Stimulated activated CD8-positive, alpha-beta memory T cell treated with anti-CD3 and anti-CD28 coated beads, Interleukin-7, amount 100 ng/mL, for 24 hours (primary cell): ENCODE measurements at places on chromosomes 11 and 22.

DNA sequence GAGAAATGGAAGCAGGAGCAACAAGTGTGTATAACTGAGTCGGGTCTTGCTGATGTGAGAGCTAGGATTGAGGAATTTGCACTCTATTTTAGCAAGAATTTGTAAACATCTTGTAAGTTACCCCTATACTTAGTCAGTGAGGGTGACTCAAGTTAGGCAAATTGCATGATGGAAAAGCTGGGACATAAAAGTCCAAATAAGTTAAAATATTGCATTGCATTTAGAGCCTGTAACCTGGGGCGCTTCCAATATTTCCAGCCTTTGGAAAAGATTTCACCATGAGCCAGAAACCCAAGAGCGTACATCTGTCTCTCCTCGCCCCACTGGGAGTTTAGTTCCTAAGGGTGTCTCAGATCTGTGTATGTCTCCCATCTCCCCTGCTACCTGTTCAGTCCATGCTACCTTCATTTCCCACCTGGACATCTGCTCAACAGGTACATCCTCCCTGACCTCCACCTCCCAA is 37.0 kb upstream of the ACCSL start:
- no peak for DNase-seq

DNA sequence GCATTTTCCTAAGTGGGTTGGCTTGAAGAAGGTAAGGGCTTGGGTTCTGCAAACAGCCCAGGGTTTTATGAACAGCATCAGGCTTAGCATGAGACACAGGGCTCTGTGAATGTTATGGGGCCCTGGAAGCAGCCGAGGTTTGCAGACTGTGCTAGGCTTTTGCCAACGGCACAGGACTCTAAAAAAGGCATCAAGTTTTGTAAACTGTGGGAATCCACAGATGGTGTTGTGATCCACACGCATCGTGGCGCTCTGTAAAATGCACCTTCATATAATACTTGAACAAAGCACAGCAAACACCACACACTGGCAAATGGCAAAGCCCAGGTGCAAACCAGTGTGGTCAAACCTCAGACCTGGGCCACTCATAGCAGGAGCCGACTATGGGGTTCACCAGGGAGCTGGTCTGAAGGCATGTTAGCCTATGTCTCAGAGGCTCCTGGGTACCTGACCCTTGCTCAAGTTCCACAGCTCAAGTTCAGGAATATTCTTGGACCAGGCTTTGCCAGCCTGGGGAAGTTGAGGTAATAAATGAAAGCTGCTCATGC is 2.4 kb upstream of the SLCO2B1 start:
- DNase-seq = no peak

- DNase-seq = no peak
These were observed 87.4 kb downstream of the FAM83F start for GRCh38 chr22:40082184-40082583.

- no peak for DNase-seq
These were observed 273.7 kb upstream of the KIRREL3 start for GRCh38 chr11:127274328-127274676.

- DNase-seq = no peak
These were observed 494.6 kb upstream of the LRRC4C start for GRCh38 chr11:41954034-41954433.

GRCh38 chr11:2532704-2533586 is 88.1 kb downstream of the KCNQ1 start:
- peak; percentile 91 for DNase-seq

DNA sequence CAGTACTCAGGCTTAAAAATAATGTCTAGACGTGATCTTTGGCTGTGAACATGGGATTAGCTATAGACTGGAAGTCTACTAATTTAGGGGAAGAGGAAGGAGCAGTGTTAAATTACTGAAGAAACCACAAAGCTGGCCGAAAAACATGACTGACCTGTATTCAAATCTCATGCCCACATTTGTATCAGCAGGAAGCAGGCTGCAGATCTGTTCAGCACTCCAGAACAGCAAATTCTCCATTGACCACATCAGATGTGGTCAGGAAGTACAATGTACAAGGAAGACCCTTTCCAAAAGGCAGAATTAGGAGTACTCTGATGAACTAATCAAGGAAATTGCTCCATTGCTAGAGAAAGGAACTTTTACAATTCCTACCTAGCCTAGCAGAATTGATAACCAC is 31.7 kb downstream of the DCDC1 start:
- DNase-seq = no peak

- no peak for DNase-seq
These were observed 24.6 kb downstream of the APIP start for GRCh38 chr11:34891611-34892010.

GRCh38 chr11:2098691-2099515 is 40.3 kb downstream of the IGF2 start:
- DNase-seq = no peak

- DNase-seq = no peak
These were observed 84.8 kb downstream of the SLC1A2 start for GRCh38 chr11:35334385-35335090.

DNA sequence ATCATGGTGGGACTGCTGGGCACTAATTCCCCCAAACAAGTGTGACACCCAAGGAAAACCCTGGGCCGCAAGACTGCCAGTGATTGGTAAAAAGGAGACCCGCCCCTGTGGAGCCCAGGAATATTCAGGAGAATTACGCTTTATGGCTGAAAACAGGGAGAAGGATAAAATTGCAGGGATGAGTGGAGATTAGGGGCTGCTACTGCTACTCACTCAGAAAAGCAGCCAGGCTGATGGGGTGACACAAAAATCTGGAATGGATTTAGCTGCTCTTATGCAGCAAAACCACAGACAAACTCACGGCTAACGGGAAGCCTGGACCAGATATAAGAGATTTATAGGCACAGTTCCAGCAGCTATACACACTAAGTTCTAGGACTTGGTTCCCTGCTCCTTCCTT is 4.4 kb upstream of the FBXO3 start:
- DNase-seq = no peak
